ENCODE measurements at places on chromosomes 13 and 19. TPM values are rescaled to one million over a fixed set of nuclear protein-coding genes. Genes with fewer than 3 reads are reported as not detected.

GRCh38 chr13:67296511-67296910, 66.4 kb upstream of the PCDH9 start:
- no peaks in the 10 kb centered on the region for H3K27me3 ChIP-seq
- H3K27ac ChIP-seq: no peak overlapping the region
- H3K4me1 ChIP-seq: no peaks in the 10 kb centered on the region
- DNase-seq: no peak
- no peaks in the 10 kb centered on the region for H3K36me3 ChIP-seq

DNA sequence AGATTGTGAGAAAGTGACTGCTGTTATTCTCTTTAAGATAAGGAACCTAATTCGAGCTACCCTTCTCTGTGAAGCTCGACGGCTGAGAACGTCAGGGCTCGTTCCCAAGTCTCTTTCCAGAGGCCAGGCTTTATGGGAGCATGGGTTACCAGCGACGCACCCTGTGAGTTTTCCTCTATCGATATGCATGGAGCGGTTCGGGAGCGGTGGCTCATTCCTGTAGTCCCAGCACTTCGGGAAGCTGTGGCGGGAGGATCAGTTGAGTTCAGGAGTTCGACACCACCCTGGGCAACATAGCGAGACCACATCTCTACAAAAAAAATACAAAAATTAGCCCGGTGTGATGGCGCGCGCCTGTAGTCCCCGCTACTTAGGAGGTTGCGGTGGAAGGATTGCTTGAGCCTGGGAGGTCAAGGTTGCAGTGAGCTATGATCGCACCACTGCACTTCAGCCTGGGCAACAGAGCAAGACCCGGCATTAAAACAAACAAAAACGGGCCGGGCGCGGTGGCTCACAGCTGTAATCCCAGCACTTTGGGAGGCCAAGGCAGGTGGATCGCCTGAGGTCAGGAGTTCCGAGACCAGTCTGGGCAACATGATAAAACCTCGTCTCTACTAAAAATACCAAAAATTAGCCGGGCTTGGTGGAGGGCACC, 681 bp upstream of the ZNF606 start:
- H3K27me3 ChIP-seq: no peaks in the 10 kb centered on the region
- H3K36me3 ChIP-seq: peaks cover 33% of the 10 kb centered on the region
- no peak for DNase-seq
- peaks cover 3% of the 10 kb centered on the region for H3K4me1 ChIP-seq

- peak overlapping the region; percentile 61 for H3K27ac ChIP-seq
- H3K4me3 ChIP-seq: peak overlapping the region; percentile 77
- DNase-seq: no peak
Measured at GRCh38 chr19:12800923-12801465, 606 bp downstream of the PRDX2 start.

- no peaks in the 10 kb centered on the region for H3K27me3 ChIP-seq
- no peaks in the 10 kb centered on the region for H3K36me3 ChIP-seq
- no peak overlapping the region for H3K4me3 ChIP-seq
- H3K27ac ChIP-seq: no peak overlapping the region
Measured at GRCh38 chr13:96796091-96796633, 198.1 kb downstream of the OXGR1 start.

GRCh38 chr13:26024558-26024957, 27.3 kb downstream of the SHISA2 start:
- no peak overlapping the region for H3K27ac ChIP-seq
- DNase-seq: no peak
- H3K4me3 ChIP-seq: no peak overlapping the region
- no peaks in the 10 kb centered on the region for H3K4me1 ChIP-seq
- H3K36me3 ChIP-seq: no peaks in the 10 kb centered on the region
- H3K27me3 ChIP-seq: no peaks in the 10 kb centered on the region

DNA sequence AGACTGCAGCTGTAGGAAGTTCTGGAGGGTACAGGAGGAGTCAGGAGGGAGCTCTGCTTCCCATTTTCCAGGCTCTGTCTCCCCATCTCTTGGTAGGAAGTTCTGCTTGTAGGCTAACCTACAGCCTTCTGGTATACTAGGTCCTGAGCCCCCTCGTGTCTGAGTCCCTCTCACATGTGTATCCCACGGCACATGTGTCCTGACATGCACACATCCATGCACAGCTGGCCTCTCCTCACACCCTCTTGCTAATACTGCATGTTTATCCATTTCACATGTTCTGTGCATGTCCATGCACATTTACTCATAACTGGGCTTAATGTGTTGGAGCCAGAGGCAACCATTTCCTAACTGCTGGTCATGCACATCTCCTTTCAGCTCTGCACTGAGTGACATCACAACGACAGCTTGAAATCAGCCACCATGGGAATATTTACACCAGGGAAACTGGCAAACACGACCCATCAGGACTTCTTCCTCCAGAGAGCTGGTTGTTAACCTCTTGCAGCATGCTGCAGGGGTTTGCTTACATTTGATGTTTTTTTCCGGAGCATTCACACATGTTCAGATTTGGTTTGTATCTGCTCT, 3.0 kb downstream of the CD209 start:
- no peaks in the 10 kb centered on the region for H3K27me3 ChIP-seq
- DNase-seq: no peak
- no peaks in the 10 kb centered on the region for H3K36me3 ChIP-seq
- H3K4me1 ChIP-seq: no peaks in the 10 kb centered on the region
- H3K4me3 ChIP-seq: no peak overlapping the region
- no peak overlapping the region for H3K27ac ChIP-seq

DNA sequence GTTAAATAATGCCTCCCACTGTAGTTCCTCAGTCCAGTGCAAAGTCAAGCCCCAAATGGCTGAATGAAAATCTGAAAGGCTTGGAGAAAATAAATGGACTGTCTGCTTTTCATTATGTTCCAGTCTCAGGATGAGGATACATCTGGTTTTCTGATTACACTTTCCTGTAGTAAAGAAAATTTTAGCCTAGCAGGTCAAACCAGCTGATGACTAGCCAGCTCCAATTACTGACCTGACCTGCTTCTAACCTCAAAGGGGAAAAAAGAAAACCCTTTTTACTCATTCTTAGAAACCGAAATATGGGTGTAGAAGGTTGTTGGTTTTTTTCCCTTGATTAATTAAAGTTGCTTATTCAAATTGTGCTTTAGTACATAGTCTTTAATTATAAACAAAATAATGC, 418.4 kb downstream of the EFNB2 start:
- DNase-seq: no peak
- H3K4me3 ChIP-seq: no peak overlapping the region
- H3K27ac ChIP-seq: no peak overlapping the region

DNA sequence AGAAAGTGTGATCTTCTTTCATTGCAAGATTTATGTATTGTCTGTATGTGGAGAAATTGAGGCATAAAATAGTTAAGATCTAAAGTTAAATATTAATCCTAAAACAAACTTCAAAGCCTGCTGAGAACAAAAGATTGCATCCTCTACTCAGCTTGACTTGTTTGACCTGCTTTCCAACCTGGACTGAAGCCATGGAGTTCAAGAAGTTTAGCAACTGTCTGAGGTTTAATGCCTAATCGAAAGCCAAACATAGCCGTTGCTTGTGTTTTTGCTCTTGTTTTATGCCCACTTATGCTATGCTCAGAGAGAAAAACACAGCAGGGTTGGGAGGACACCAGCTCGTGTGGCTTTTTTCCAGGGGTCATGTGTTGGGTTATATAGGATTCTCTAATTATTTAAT, 135.6 kb downstream of the NUFIP1 start:
- no peak for DNase-seq
- H3K4me1 ChIP-seq: peaks cover 5% of the 10 kb centered on the region
- H3K4me3 ChIP-seq: no peak overlapping the region
- H3K27ac ChIP-seq: no peak overlapping the region

DNA sequence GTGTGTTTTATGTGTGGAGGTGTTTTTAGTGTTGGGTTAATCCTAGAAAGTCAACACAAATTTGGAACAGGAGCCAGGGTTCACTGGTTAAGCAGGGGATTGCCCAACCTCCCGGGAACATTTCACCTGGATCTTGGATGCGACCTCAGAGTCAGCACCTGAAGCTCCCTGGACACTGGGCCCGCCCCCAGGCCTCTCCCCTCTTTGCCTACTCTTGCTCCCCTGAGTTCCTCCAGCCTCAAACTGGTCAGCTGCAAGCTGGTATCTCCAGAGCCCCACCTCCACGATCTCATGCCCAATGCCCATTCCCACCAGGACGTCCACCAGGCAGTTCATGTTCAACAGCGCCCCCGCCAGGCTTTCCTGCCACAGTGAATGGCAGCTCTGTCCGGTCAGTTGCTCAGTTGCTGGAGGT, 9.7 kb downstream of the HSD17B14 start:
- no peak overlapping the region for H3K27ac ChIP-seq
- DNase-seq: no peak
- H3K4me1 ChIP-seq: no peaks in the 10 kb centered on the region
- peaks cover 10% of the 10 kb centered on the region for H3K36me3 ChIP-seq
- no peak overlapping the region for H3K4me3 ChIP-seq

GRCh38 chr13:84567848-84568247, 685.6 kb upstream of the SLITRK1 start:
- no peaks in the 10 kb centered on the region for H3K27me3 ChIP-seq
- no peak overlapping the region for H3K27ac ChIP-seq
- no peaks in the 10 kb centered on the region for H3K36me3 ChIP-seq
- H3K4me1 ChIP-seq: no peaks in the 10 kb centered on the region
- DNase-seq: no peak

GRCh38 chr13:78215458-78216108, 297.0 kb upstream of the EDNRB start:
- H3K36me3 ChIP-seq: no peaks in the 10 kb centered on the region
- no peak overlapping the region for H3K4me3 ChIP-seq
- DNase-seq: no peak
- H3K4me1 ChIP-seq: no peaks in the 10 kb centered on the region

The WDR88 gene
- not detected for total RNA-seq

The NKG7 gene
- total RNA-seq: 4.4 TPM

Measured in thoracic aorta (tissue), 2 donors.